ENCODE measurements at places on chromosomes 5 and 9.

DNA sequence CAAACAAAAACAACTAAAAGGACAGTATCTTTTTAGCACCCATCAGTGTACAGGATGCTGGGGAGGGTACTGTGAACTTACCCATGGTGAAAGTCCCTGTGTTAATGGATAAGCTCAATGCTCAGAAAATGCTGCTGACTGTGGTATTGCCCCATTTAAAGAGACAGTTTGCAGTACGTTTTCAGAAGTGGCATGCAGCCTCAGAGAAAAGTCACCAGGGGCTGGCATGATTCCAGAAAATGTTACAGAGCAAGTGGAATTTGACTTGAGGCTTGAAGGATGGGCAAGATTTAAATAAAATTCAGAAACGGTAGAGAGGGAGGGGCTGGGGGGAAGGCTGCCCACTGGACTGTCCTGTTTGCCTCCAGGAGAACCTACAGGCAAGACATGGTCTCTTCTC lies 7.2 kb downstream of the S1PR3 start:
- DNase-seq: no peak

- DNase-seq: no peak
These were observed 700 bp downstream of the CDO1 start for GRCh38 chr5:115815693-115816225.

GRCh38 chr5:74030371-74030770 lies 404.4 kb downstream of the ARHGEF28 start:
- no peak for DNase-seq

GRCh38 chr5:152246401-152246800 lies 158.7 kb downstream of the NMUR2 start:
- no peak for DNase-seq

DNA sequence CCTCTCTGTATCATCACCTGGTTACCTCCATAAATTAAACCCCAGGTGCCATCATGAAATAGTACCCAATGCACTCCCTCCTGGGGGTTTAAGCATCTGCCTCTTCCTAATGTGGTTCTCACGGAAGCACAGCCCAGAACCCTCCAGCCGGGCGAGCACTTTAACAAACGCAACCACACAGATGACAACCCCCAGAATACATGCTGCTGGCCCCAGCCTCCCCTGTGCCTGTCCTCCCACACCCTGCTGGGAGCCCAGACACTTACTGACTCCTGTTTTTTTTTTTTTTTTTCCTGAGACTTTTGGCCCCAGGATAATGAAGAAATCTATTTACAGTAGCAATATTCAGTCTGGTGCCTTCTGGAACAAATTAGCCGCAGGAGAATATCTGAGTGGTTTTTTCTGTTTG lies 50.0 kb upstream of the COL5A1 start:
- DNase-seq: no peak

GRCh38 chr5:85500869-85501268 lies 1116.2 kb upstream of the EDIL3 start:
- DNase-seq: no peak

DNA sequence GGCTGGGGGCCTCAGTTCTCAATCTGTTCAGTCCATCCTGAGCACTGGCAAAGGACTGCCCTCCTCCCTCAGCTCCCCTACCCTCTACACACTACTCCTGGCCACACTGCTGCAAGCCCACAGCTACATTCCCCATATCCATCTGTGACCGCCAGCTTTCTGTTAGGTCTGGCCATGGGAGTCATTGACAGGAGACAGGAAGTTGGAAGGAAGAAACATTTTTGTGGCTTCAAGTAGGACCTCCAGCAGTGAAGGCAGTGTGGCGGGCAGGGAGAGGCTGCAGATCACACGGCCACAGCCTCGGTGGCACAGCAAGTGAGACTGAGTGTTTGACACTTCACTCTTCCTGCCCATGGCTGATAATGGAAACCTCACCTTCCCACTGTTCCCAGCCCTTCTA lies 55.9 kb downstream of the SECISBP2 start:
- DNase-seq: no peak

GRCh38 chr9:110334871-110335270 lies 2.8 kb downstream of the TXNDC8 start:
- no peak for DNase-seq

- DNase-seq: no peak
These were observed 62.7 kb downstream of the CAVIN4 start for GRCh38 chr9:100640447-100641050.

DNA sequence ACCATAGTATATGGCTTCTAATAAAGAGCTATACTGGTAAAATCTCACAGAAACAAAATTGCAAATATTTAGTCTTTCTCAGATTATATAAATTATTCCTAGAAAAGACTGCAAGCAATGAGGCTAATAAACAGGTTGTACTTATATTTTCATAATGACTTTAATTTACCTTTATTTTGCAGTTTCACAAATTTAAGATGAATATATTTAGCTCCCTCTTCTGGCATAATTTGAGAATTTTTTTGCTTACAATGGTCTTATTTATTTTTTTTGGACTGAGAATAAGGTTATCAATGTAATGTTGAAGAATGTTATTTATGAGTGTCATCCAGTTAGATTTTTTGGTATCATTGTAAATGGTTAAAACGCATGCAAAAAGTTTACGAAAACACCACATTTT lies 56.7 kb downstream of the PIK3R1 start:
- no peak for DNase-seq

Measured in activated T-cell treated with anti-CD3 and anti-CD28 coated beads for 4 hours (primary cell).